ENCODE measurements at places on chromosomes 12 and 14.
A peak's percentile ranks its signal among the peaks of the same experiment; 100 is the strongest.

DNA sequence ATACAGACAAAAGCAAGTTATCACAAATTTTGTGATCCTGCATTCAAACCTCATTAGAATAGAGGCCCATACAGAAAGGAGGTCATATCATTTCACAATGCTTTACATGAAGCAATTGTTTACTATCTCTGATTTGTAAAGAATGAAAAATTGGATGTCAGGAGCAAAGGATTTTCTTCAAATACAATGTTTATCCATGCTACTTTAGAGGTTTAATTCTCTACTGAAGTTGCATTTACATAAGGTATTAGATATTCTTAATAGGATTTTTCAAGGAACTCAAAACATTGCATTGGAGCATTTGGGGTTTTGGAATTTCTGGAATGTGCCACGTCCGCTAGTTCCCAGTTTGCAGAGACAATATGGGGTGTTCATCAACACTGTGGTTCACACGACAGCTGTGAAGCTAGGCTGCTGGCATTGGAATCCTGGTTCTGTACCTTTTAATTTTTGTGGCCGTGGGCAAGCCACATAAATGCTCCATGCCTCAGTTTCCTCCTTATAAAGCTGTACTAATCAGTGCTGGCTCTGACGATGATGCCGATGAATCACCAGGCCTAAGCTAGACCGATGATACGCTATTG, 174.8 kb downstream of the APAF1 start:
- DNase-seq, result no peak

DNA sequence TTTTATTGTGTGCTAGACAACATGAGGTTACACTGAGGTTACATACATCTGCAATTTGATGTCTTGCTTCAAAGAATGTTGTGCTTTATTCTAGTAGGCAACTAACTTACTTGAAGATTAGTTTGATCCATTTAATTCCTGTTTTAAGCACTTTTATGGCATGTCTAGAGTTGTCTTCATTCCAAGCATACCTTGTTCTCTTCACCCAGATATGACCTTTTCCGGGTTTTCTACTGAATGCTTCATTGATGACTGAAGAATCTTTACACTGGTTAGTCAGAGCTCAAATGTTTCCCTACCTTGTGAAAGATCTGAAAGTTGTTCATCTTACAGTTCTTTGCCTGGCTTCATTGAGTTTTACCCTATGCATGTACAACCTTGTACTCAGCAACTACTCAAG, 274.0 kb upstream of the KITLG start:
- no peak for DNase-seq

DNA sequence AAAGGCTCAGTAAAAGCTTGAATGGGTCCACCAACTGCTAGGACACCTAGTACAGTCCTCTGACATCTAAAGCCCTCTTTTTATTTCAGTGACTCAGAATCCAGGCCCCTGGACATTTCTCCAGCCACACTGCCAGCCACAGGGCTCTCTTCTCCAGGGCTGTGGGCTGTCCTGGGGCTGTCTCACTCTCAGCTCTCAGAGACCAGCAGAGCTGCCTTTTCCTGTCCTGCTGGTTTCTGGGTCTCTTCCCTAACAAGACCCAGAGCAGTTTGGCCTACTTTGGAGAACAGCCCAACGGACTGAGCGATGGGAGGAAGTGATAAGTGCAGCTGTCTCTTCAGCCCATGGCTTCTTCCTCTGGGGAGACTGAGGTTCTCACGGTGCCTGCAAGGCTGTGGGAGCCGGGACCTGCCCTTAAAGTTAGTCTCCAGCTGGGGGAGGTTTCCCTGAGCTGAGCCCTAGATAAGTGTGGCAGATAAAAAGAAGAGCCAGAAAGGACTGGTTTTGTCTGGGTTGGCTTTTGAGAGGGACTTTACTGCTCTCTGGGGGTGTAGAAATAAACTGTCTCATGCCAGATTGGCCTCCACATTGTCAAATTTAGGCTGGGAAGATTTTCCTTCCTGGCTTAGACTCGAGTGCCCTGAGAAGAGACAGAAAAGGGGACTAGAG, 979.8 kb downstream of the VRK1 start:
- DNase-seq, result no peak

GRCh38 chr14:67221248-67221981, 19.8 kb upstream of the PALS1 start:
- no peak for DNase-seq

DNA sequence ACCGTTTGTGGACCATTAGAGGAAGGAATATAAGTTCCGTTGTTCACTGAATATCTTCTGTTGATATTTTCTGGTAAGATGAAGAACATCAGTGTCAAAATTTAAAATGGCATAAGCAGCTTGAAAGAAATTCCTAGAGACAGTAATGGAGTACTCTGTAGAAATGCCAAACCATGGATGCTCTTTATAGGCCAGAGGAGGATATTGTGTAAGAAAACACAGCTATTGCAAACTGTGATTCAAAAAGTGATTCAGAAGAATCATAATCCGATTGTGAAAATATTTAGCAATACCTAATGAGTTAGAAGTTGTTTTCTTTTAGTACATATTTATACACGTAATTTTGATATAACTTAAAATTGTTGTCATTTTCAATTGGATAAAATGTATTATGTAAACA, 102.8 kb downstream of the SLC16A7 start:
- no peak for DNase-seq

GRCh38 chr14:53536446-53536845, 383.3 kb upstream of the DDHD1 start:
- DNase-seq, result no peak

GRCh38 chr12:43011383-43011926, 421.9 kb upstream of the PRICKLE1 start:
- no peak for DNase-seq

GRCh38 chr14:65361920-65362319, 50.6 kb upstream of the FUT8 start:
- no peak for DNase-seq

- no peak for DNase-seq
These were observed 206.4 kb downstream of the CRADD start for GRCh38 chr12:93883436-93884154.

GRCh38 chr14:86038387-86039042, 508.6 kb downstream of the FLRT2 start:
- DNase-seq, result peak; percentile 67

GRCh38 chr12:98053202-98053601, 462.2 kb upstream of the TMPO start:
- no peak for DNase-seq

DNA sequence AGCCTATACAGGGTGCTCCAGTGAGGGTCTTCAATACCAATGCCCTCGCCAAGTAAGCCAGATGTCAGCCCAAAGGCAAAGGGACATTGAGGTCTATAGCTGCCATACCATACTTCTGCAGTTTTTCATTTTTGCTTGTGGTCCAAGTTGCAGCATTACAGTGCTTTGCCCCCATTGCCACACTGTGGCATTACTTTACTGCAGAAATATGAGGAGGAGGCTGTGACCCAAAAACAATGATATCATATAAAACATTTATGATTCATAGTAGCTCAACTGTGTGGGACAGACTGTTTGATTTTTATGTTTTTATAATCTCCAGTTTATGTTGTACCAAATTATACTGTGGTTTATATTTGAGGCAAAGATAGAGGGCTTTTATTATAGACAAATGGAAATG, 64.1 kb downstream of the KIAA0586 start:
- DNase-seq, result no peak

GRCh38 chr12:114691763-114692185, 7.8 kb upstream of the TBX3 start:
- no peak for DNase-seq

DNA sequence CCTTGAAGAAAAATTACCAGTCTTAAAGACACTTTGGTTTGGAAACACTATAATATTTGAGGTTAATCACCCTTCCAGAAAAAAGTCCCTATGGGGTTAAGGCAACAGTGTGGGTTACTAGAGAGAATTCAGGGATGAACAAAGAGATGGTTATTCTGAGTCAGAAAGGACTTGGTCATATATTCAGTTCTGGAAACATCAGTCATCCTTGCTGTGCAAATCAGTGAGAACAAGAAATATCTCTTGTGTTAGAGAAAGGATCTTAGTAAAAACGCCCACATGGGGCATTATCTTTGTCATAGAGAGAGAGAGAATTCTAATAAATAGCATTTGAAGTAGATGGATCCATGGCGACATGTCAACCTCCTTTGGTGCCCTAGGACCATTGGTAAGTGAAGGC, 59.4 kb upstream of the E2F7 start:
- no peak for DNase-seq

DNA sequence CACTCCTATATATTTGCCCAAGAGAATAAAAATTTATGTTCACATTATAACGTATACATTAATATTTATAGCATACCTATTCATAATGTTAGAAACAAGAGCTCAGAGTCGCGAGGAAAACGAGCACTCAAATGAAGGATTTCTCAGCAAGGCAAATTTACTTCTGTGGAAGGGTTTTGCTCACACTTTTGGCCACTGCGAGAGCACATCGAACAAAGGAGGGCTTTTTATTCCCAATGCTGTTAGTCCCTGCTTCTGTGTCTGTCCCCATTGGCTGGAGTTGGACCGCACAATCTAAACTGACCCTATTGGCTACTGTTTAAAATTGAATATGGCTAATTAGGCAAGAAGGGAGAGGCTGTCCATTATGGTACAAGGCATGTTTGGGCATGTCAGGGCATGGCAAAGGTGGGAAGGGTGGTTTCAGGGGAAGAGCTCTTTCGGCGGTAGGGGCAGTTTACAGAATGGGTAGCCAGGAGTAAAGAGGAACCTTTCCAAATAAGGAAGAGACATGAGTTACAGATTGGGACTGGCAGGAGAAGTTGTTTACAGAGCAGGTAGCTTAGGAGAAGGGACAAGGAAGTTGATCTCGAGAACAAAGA, 702.9 kb downstream of the TRHDE start:
- DNase-seq, result no peak

DNA sequence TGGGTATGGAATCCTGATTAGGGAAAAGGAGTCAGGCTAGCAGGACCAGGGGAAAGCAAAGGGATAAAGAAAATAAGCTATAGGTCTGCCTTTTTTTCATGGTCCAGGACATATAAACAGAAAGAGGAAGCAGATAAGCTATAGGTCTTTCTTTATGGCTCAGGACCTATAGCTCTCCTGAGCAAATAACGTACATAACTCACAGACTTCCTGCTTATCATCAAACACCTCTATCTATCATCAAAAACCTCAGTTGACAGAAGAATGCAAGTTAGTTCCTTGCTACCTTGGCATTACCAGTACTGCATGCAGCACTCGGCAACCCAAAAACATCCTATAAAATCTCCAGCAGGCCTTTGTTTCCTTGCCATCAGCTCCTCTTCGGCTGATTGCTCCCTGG, 238.7 kb upstream of the OR4E1 start:
- DNase-seq, result no peak

DNA sequence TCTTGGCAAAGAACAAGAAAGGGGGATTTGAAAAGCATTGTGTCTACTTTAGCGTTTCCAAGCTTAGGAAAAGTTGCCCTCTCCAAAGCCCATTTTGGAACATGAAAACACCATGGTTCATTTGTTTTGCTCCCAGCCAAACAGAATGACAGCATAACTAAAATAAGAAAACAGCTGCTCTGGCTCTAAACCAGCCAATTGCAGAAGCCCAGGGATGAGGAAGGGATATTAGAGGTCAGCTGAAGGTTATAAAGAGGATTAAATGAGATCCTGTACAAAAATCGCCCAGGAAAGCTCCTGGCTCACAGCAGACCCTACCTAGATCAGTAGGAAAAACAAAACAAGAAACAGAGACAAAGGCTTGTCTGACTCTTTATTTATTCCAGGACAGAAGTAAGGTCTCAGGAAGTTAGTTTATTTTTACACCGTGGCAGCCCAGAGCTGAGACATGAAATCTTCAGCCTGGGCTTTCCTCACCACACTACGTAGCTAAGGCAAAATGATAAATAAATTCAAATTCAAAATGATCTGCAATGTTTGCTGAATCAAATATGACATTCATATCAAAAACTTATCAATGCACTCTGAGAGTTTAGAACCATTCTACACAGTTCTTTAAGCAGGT, 25.9 kb downstream of the SPX start:
- no peak for DNase-seq

DNA sequence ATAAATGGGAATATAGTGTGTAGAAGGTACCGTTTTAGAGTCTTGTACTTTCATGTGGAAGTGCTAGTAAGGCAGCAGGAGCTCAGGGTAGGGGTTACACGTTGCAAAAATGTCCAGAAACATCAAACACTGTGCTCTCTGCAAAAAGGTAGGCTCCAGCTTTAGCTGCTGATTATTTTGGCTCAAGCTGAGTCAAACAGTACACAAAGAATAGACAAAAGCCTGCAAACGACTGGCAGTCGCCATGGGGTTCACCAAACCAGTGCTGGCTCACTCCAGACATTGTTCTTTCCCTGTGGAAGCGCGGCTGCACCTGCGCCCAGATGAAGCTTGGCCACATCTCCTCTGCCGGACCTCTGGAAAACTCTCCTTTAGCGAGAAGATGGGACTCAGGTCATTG, 45.3 kb upstream of the NAA30 start:
- peak; percentile 45 for DNase-seq

GRCh38 chr12:100249941-100250340, 16.9 kb downstream of the DEPDC4 start:
- no peak for DNase-seq

DNA sequence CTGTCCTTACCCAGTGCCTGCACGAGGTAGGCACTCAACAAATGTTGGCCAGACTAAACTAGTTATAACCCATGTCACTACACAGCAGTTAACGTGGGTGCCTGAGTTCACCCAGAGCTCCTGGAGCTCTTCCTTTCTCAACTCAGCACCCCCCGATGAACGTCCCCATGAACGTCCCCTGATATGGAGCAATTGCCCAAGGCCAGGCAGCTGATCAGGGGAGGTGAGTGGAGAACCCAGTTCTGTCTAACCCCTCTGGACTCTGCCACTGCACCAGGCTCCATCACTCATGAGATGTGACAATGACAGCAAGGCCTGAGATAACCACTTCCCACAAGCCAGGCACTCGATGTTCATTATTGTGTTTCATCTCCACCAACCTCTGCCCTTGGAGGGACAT, 199.0 kb downstream of the BCL11B start:
- no peak for DNase-seq

GRCh38 chr14:85762526-85762925, 232.6 kb downstream of the FLRT2 start:
- peak; percentile 62 for DNase-seq

DNA sequence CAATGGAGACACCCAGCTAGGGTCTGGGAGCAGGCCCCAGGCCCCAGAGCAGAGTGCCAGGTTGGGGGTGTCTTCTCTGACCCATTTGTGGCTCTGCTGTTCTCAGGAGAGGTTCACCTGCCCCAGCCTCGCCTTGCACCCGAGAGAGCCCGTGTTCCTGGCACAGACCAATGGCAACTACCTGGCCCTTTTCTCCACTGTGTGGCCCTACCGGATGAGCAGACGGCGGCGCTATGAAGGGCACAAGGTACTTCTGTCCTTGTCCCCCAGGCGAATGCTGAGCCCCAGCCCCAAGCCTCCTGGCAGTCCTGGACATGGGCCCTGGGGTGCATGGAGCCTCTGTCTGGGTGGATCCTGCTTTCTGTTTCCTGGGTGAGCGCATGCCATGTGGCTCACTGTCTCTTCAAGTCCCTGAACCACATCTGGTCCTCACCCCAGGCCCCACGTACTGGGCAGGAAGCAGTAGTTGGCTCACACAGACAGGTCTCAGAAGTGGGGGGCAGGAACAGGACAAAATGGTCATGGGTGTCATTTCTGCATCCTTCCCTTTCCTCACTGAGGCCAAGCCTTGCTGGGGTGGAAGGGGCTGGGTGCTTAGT, 58.2 kb downstream of the BEGAIN start:
- DNase-seq, result no peak

GRCh38 chr12:106190581-106190980, 51.8 kb upstream of the NUAK1 start:
- no peak for DNase-seq

GRCh38 chr14:93036652-93037345, 78.9 kb downstream of the ITPK1 start:
- no peak for DNase-seq

All from NCI-H748 treated with DMSO at 0.1 percent for 48 hours (cell line).